ENCODE measurements at places on chromosomes 6 and 20.

- no peak for DNase-seq
These were observed 70.0 kb upstream of the SHLD1 start for GRCh38 chr20:5680192-5680591.

DNA sequence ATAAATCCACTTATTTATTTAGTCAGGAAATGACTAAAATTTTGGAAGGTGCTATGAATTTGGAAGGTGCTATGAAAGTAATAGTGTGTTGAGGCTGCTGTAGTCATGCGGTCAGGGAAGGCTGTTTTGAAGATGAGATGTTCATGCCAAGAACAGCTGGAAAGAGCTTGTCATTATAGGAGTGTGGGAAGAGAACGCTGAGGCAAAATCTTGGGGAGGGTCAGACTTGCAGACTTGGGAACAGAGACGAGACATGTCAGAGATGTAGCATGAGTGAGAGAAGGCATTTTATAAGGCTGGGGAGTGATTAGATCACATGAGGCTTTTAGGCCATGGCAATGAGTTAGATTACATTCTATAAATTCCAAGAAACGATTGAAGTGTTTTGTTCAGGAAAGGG, 124.0 kb upstream of the B3GAT2 start:
- no peaks in the 10 kb centered on the region for H3K36me3 ChIP-seq
- H3K4me3 ChIP-seq: no peak overlapping the region
- H3K4me1 ChIP-seq: no peaks in the 10 kb centered on the region
- DNase-seq: no peak
- H3K27me3 ChIP-seq: no peaks in the 10 kb centered on the region
- H3K27ac ChIP-seq: no peak overlapping the region

DNA sequence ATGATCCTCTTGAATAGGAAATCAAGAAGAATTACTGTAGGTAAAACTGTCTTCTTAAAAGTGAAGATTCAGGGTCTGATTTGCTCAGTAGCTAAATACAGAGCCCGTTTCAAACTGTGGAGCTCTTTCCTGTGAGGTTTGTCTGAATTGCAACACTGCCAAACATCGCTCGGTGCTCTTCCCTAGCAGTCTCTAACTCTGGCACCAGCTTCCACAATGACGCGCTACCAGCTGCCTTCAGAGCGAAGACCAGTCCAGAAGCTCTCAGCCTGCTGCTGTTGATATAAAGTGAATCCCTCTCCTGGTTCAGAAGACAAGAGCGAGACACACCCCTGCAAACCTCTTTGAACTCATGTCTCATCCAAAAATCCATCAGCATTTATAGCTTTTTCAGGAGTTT, 447.0 kb downstream of the LMBRD1 start:
- H3K4me3 ChIP-seq: no peak overlapping the region
- DNase-seq: no peak
- no peak overlapping the region for H3K27ac ChIP-seq
- no peaks in the 10 kb centered on the region for H3K36me3 ChIP-seq

DNA sequence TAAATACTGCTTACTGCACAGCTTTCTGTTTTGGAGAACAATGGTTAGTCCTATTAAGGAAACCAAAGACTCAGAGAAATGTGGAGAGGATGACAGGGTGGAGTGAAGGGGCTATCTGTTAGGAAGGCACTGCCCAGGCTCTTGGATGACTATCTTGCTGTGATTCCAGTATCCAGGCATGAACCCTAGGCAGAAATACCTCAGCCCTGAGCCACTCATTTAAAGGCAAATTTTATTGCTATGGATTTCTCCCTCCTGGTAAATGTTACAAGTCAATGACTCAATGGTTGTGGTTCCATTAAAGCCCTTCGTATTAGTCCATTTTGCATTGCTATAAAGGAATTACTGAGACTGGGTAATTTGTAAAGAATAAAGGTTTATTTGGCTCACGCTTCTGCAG, 25.9 kb downstream of the ADGRF4 start:
- peaks cover 15% of the 10 kb centered on the region for H3K27me3 ChIP-seq
- no peak for DNase-seq
- no peak overlapping the region for H3K4me3 ChIP-seq
- no peak overlapping the region for H3K27ac ChIP-seq
- H3K36me3 ChIP-seq: no peaks in the 10 kb centered on the region

DNA sequence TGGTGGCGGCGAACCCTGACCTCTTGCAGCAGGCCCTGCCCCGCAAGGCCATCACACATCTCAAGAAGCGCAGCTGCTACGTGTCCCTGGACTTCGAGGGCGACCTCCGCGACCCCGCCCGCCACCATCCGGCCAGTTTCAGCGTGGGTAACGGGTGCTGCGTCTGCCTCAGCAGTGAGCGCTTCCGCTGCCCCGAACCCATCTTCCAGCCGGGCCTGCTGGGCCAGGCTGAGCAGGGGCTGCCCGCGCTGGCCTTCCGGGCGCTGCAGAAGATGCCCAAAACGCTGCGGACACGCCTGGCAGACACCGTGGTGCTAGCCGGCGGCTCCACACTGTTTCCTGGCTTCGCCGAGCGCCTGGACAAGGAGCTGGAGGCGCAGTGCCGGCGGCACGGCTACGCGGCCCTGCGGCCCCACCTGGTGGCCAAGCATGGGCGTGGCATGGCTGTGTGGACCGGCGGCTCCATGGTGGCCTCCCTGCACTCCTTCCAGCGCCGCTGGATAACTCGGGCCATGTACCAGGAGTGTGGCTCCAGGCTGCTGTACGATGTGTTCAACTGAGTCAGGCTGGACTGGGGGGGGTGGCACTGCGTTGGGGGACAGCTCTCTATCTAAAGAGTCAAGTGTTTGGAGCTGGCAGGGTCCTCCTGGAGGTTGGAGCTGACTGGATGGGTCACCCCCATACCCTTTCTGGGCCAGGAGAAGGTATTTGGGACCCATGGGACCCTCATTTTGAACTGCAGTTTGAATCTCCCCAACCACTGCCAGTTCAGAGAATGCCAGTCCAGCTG, 1.1 kb downstream of the ACTL10 start:
- no peaks in the 10 kb centered on the region for H3K36me3 ChIP-seq
- H3K4me1 ChIP-seq: peaks cover 29% of the 10 kb centered on the region
- H3K27me3 ChIP-seq: no peaks in the 10 kb centered on the region
- peak overlapping the region; percentile 80 for H3K4me3 ChIP-seq
- peak overlapping the region; percentile 75 for H3K27ac ChIP-seq
- DNase-seq: peak; percentile 80

DNA sequence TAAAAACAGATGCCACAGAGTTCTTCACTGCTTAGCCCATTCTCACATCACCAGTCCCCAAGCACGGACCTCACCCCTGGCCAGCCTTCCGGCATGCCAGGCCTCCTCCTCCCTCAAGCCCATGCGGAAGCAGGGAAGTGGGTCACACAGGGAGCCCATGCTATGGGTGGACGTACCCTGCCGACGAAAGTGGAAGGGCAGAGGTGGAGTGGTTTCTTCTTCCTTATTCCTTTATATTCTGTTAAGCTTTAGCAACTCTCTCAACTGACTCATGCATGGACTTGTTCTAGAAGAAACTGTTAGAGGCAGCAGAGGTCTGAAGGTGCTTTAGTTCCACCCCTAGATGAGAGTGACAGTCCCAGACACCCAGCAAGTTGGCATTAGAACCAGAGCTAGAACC, 118.6 kb downstream of the LY86 start:
- H3K27ac ChIP-seq: no peak overlapping the region
- no peaks in the 10 kb centered on the region for H3K36me3 ChIP-seq
- H3K4me3 ChIP-seq: no peak overlapping the region
- DNase-seq: no peak
- peaks cover 3% of the 10 kb centered on the region for H3K27me3 ChIP-seq
- peaks cover 17% of the 10 kb centered on the region for H3K4me1 ChIP-seq

DNA sequence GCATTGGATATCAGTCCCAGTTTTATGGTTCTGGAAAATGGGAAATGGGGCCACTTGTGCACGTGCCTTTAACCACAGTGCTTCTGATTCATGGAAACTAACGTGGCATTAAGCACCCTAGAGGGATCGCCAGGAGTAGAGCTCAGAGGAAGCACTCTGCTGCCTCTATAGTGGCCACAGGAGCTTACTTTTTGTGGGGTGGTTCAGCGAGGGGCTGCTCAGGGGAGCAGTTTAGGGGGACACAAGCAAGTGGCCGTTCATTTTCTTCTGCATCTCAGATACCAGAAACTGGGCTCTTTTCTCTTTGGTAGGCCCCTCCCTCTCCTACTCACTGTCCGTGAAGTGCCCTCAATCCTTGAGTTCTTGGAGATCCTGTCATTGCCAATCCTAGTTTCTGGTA, 28.5 kb downstream of the AGPAT4 start:
- DNase-seq: no peak
- no peaks in the 10 kb centered on the region for H3K4me1 ChIP-seq
- no peaks in the 10 kb centered on the region for H3K36me3 ChIP-seq
- no peak overlapping the region for H3K27ac ChIP-seq
- no peaks in the 10 kb centered on the region for H3K27me3 ChIP-seq
